ENCODE measurements at places on chromosomes 1 and 21.

DNA sequence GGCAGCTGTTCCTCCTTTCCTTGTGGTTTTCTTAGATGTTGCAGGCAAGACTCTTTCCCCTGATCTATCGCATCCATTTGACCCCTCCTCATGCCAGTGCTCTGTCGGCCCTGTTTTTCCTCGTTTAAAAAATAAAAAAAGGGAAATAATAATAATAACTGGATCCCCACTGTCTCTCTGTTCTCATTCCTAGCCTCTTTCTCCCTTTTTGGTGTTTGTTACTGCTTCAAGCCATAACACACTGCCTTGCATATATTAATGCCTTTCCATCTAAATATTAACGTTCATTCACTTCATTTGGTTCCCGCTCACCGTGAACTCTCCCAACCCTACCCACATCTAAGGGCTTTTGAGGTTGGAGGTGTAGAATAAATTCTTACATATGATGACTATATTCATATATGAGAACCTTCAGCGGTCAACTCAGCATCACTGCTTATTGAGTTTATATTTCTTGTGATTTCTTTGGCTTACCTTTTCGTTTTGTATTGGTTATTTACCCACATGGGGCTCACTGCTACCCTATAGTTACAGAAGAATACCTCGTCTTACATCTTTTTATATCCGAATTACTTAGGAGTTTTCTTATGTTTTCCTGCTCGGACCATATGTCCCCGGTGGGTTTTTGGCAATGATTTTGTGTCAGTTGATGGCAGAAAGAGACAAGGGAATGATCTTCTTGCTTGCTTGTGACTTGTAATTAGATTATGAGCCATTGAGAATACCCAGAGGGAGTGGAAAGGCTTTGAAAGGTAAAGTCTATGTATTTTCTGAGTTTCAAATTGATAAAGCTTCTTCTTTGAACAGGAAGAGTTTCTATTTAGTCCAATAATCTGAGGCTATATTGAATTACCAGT lies 805 bp downstream of the ATG4C start:
- DNase-seq: no peak

DNA sequence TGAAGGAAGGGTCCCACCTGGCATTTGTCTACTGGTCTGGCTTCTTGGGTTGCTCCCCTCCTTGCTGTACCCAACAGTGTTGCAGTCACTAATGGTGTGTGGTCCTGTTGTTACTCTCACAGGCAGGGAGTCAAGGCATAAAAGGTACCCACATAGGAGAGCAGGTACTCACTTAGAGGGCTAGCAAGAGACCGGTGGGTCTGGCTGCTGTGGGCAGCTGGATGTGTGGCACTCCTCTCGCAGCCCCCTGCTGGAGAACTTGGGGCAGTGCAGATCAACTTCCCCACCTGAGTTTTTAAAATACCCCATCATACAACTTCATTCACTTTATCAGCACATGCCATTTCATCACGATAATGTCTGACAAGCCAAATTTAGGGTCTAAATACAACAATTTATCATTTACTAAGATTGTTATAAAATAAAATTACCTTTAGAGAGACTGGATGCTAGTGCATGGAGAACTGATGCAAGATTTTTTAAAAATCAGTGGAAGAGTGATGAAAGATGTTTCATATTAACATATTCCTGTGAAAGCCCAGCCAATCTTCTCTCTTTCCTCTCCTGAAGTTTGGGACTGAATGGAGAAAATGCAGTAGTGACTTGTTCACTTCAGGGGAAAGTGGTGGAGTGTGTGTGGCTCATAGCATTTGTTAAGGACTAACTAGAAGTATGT lies 42.8 kb downstream of the ACP6 start:
- DNase-seq: no peak

DNA sequence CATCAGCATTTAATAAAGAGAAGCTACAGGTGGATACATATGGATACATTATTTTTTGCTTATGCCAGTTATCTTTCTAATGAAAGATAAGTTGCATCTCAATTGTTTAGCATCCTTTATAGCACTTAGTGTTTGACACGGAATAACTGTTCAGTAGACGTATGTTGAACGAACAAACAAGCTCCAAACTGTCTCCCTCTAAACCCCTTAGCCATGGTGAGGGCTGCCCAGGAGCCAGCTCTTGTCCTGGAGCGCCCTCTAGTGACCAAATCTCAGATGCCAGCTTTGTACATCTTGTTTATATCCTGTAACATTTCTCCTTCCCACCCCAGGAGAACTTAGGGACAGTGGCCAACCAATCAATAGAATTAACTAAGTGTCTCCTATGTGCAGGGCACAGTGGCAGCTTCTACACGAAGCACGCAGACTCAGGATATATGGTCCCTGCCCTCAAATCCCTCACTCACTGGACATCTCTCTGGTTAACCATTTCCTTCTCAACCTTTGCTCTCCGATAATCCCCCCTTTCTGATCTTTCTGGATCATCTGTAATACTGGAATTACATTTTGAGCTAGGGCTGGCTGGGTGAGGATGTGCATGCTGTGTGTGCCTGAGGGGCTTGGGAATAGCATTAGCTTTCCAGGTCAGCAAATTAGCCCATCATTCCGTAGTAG lies 22.9 kb downstream of the KCNA10 start:
- DNase-seq: peak; percentile 72

- DNase-seq: no peak
Observed at GRCh38 chr1:160855181-160855981, 7.3 kb downstream of the CD244 start.

DNA sequence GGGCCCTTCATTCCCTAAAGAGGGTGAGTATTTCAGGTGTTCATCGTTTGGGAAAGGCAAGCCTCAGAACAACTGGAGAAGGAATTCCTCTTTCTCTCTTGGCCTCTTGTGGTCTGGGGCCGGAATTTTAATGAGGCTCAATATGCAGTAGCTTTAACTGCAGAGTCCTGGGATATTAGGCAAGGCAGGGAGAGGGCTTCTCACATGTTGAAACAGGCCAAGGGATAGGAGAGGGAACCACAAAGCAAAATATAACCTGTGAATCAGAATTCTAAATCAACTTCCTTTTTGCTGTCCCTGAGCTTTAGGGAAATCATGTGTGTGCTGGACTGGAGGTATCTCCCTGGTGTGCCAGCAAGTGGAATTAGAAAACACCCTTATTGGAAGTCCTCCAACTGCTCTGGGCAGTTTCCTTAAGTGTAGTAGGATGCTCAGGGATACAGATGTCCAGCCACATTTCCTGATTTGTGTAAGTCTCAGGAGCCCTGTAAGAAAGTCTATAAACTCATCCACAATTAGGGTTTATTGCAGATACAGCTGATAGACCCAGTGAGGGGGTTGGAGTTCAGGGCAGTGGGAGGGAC lies 215.8 kb upstream of the ZRANB2 start:
- no peak for DNase-seq

DNA sequence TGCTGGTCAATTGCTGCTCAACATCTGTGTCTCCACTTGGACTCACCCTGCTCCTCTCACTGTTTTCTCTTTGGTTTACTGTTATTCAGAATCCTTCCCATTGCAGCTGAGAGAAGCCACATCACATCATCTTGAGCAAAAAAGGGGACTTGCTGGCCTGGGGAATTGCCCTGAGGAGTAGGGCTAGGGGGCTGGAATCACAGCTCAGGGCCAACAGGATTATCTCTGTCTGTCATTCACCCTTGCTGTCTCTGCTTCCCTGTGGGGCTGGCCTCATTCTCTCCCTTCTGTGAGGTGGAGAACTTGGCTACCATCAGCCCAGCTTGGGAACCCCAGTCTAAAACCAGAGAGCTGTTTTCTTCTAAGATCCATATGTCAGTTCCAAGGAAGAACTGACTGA lies 140.7 kb upstream of the WNT4 start:
- DNase-seq: no peak

GRCh38 chr1:59880735-59881134 lies 45.8 kb downstream of the CYP2J2 start:
- DNase-seq: no peak

GRCh38 chr21:25952306-25952705 lies 217.5 kb downstream of the GABPA start:
- DNase-seq: no peak

- no peak for DNase-seq
Observed at GRCh38 chr21:38930066-38930465, 124.3 kb downstream of the ETS2 start.

- no peak for DNase-seq
Observed at GRCh38 chr1:188642704-188643103, 1814.0 kb downstream of the PLA2G4A start.

Measured in HL-60 (cell line).